ENCODE measurements at places on chromosomes 13 and 19.
A peak's percentile ranks its signal among the peaks of the same experiment; 100 is the strongest.

- peak; percentile 51 for DNase-seq
Measured at GRCh38 chr19:7677669-7678311, 900 bp downstream of the MCEMP1 start.

GRCh38 chr13:114118086-114118485 is 14.3 kb downstream of the RASA3 start:
- DNase-seq: no peak

DNA sequence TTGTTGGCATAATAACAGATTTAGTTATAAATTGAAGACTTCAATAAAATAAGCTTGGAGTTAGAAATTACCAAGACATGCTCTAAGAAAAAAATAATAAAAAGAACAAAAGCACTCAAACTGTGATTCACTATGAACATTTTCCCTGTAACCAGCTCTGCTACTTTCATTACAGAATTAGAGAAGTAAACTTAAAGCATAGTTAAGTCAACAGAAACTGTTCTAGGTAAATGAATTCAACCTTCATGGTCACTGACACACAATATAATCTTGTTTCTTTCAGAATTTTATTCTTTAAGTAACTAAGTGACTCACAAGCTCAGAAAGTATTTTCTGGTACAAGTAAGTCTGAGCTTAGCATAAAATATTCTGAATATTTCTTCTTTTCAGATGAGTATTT is 136.3 kb downstream of the KLF5 start:
- DNase-seq: no peak

DNA sequence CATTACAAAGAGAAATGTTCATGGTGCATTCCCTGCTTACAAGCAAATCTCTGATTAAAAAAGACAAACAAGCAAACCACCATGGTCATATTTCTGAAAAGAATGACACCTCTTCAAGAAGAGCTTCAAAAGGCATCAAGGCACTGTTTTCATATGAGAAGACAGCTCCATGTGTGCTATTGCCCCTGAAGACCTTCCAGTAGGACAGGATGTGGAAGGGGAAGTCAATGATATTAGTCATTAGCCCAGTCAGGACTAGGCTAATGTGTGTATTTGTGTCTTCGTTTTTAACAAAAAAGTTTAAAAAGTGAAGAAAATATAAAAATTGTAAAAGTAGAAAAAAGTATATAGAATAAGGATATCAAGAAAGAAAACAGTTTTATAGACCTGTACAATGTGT is 534.7 kb upstream of the ARGLU1 start:
- no peak for DNase-seq

DNA sequence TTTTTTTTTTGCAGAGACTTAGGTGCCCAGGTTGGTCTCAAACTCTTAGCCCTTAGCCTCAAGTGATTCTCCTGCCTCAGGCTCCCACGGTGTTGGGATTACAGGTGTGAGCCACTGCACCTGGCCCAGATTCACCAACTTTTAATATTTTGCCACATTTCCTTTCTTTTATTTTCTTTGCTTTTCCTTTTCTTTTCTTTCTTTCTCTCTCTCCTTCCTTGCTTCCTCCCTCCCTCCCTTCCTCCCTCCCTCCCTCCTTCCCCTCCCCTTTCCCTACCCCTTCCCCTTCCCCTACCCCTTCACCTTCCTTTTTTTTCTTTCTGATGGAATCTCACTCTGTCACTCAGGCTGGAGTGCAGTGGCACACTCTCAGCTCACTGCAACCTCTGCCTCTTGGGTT is 35.3 kb downstream of the BICRA start:
- no peak for DNase-seq

DNA sequence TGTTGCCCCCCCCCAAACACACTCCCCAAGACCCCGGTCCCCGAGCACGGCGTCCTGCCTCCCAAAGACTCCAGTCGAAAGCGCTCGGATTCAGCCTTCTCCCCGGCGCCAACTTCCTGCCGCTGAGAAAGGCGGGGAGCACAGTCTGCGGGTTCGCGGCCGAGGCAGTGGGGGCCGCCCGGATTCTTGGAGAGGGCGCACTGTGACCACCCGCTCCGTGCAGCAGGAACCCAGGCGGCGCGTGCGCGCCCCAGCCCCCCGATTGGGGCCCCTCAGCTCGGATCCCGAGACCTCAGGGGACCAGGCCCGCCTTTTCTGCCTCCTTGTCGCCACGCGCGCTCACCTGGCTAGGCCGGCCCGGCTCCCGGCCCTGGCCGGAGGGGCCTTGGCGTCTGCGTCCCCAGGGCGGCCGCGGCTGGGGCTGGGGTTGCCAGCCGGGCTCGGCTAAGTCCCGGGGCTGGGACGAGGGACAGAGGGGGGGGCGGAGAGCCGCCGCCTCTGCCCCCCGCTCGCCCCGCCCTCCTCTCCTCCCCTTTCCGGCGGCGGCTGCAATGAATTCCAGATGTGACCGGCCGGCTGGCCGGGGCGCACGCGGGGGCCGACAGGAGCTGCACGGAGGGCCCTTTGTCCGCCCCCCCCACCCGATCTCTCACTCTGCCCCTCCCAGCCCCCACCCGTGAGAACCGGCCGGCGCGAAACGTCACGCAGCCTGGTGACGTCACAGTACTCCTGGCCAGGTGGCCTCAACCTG is at the start of gene S1PR2:
Gene S1PR2 (minus strand): TSS at position 471 of the 751 bp plus-strand sequence. CDS start 6,426 bp downstream, outside the sequence.
- peak; percentile 89 for DNase-seq

- DNase-seq: no peak
Measured at GRCh38 chr13:97283888-97284287, 61.8 kb downstream of the MBNL2 start.

DNA sequence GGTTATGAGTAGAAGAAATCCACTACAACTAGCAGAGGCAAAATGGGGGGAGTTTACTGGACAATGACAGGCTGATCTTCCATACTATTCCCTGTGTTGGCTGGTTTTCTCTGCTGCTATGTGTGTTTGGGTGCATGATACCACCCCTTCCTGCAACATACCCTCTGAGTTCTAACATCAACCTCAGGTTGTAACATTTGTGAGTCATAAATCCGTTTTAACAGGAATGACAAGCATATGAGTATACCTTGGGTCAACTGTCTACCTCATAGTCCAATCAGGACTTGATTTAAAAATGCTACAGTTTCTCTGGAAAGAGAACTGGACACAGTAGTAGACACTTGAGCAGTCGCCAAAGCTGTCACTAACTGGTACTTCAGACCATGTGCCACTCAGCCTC is 422.9 kb downstream of the KCTD12 start:
- no peak for DNase-seq

DNA sequence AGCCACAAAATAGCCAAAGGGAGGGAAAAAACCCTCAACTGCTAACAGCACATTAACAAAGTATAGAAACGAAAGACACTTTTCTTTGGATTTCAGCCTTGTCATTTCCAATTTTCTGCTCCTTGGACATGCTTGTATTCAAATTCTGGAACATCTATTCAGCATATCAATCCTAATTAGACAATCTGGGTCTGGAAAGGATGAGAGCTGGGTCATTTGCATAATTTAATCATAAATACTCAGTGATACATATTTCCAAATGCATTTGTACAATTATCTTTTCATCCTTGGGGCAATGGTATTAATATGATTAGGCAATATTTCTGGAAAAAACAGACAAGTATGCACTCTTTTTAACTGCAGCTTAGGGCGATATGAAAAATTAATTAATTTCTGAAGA is 14.3 kb downstream of the DACH1 start:
- DNase-seq: no peak

- DNase-seq: no peak
Measured at GRCh38 chr13:98822225-98822606, 69.7 kb upstream of the SLC15A1 start.

DNA sequence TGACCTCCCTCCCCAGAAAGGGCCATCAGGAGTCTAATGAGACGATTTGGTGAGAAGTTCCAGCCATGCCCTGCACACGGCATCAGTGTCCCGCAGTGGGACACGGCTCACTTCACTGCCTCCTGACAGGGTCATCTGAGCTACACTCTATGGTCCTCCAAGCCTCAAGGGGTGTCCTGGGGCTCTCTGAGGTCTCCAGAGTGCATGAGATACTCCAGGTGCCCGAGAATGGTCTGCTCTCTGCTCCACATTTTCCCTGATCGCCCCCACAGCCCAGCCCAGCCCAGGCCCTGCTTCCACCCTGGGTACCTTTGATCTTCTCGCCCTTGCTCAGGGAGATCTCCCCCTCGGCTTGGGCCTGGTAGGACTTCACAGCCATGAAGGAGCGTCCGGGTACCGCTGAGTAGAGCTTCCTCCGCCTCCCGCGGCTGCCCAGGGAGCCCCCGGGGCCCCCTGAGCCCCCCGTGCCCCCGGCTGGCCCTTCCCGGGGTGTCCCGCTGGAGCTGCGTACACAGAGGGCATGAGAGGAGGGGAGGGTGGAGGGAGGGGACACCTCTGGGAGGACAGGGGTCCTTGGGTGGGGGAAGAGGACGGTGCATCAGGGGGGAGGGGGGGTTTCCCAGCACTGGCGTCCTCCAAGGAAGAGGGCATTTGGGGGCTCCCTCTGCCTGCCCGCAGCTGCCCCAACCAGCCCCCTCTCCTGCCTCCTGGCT is 17.3 kb downstream of the SHANK1 start:
- DNase-seq: no peak

GRCh38 chr13:88376760-88377388 is 705.7 kb downstream of the SLITRK5 start:
- no peak for DNase-seq

GRCh38 chr19:28710278-28710677 is 502.7 kb downstream of the UQCRFS1 start:
- DNase-seq: peak; percentile 71

GRCh38 chr13:97720896-97721295 is 232.6 kb upstream of the IPO5 start:
- no peak for DNase-seq

DNA sequence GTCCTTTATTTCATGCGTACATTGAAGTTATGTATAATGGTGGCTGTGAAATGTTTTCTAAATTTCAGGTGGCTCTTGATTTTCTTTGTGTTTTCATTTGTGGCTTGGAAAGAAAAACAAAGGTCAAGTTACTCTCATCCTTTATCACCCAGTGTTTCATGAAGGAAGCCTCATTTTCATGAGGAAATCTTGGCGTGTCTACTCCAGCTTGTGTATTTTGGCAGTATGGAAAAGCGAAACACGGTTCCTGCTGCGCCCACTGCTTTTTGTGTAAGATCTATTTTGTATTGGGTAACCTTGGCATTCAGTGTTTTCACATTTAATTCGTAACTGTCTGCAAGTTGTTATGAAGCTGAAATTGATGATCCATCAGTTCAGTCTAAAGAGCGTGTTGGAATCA is 147.0 kb upstream of the RNF113B start:
- no peak for DNase-seq

DNA sequence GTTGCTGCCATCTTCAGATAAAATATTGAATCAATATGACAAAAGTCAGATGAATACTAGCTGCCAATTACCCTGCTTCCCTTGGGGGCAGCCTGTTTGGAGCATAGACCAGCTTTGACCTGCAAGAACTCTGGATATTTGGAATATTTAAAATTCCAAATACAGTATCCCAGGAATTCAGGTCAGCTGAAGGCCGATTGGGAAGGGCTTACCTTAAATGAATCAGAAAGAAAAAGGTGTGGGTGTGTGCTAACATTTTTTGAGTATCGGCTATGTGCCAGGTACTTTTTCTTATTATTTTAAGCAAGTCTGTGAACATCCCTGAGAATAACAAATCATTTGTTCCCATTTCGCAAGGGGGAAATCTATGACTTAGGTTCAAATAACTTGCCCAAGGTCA is 1.8 kb upstream of the RUBCNL start:
- DNase-seq: peak; percentile 77

DNA sequence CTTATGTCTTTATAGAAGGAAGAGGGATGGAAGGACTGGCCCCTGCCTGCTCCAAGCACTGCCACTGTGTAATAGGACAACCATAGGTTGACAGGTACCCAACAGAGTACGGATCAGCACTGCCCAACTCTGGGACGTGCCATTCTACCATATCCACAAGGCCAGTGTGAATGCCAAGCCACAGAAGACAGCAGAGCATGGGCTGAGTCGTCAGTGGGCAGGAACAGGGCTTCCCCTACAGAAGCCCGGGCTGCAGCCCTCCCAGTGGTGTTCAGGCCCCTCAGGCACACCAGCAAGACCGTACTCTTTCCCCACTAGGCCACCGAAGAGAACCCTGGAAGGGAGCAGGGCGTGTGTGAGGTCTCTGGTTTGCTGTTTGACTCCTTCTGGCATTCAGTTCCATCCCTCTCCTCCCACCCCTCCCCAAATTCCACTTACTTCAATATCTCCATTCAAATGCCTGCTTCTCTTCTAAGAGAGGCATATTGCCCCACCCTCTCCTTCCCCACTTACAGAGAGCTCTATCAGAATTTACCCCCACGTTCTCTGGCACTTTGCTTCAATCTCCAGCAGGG is 209.4 kb downstream of the FOXO1 start:
- no peak for DNase-seq

- no peak for DNase-seq
Measured at GRCh38 chr13:44825953-44826352, 163.3 kb downstream of the NUFIP1 start.

- peak; percentile 50 for DNase-seq
Measured at GRCh38 chr13:92187378-92187989, 789.1 kb downstream of the GPC5 start.

- DNase-seq: no peak
Measured at GRCh38 chr19:15062036-15062435, 12.8 kb downstream of the CASP14 start.

DNA sequence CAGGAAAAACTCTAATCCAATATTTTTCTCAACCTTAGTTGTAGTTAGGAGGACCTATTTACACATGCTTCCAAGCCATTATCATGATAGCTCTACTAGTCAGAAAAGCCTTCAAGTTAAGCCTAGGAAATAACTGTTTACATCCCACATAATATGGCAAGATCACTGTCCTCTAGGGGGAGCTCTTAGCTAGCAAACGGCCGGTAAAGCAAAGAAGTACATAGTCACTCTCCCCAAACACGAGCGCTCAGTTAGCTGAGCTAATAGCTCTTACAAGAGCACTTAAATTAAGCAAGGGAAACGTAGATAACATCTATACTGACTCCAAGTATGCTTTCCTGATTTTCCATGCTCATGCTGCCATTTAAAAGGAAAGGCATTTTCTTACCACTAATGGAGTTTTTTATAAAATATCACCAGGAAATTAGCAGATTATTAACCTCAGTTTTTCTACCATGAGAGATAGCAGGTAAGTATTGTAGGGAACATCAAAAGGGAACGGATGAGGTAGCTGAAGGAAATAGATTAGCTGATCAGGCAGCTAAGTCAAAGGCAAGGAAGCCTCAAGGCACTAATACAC is 100.6 kb upstream of the PABPC3 start:
- peak; percentile 94 for DNase-seq

DNA sequence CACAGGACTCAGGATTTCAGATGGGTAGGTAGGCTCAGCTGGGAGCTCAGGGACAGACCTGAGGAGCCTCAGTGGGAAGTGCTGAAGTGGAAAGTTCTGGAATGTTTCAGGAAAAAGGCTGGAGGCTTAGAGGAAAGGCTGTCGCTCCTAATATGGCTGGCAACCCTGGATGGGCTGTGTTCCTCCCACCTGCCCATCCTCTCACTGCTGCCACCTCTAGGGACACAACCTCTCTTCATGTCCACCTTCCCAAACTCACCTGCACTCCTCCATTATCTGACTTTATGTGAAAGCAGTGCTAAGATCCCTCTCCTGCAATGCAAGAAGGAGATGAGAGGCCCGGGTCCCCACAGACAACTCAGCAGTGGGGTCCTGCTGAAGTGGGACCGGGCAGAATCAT is 5.8 kb upstream of the CEACAM21 start:
- peak; percentile 46 for DNase-seq

GRCh38 chr19:7197760-7198696 is 96.2 kb downstream of the INSR start:
- DNase-seq: peak; percentile 95

GRCh38 chr19:45130236-45130635 is 30.5 kb downstream of the NKPD1 start:
- no peak for DNase-seq

GRCh38 chr19:10095948-10096614 is 6.4 kb downstream of the ANGPTL6 start:
- peak; percentile 93 for DNase-seq
